Urinary bladder (tissue), 4 donors: ENCODE measurements at places on chromosomes 2 and 18. TPM values are rescaled to one million over a fixed set of nuclear protein-coding genes. Genes with fewer than 3 reads are reported as not detected.

- no peak for DNase-seq
These were observed 15.4 kb upstream of the MLPH start for GRCh38 chr2:237471438-237472186.

GRCh38 chr2:128562471-128563347 is 244.0 kb upstream of the HS6ST1 start:
- no peak for DNase-seq

- no peak for DNase-seq
These were observed 127.1 kb downstream of the SH3RF3 start for GRCh38 chr2:109256111-109256510.

KIF5C gene
- 2.8 TPM for polyA plus RNA-seq
